GM20000 (cell line): ENCODE measurements at places on chromosomes 1 and 21.

- DNase-seq = no peak
These were observed 3.3 kb downstream of the NPPB start for GRCh38 chr1:11855430-11855829.

DNA sequence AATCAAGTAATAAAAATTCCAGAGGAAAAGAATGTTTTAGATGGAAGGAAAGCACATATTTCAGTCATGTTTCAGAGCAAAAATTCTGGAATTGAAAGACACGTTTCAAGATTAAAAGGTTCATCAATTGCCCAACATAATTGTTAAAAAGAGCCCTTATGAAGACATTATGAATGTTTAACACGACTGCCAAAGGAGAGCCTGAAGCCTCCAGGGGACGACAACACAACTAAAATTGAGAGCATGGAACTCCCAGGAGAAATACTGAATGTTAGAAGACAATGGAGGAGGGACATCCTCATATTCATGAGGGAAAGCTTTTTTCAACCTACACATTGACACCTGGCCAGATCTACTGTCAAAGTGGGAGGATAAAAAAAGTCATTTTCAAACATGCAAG is 16.0 kb downstream of the OR2T11 start:
- peak; percentile 33 for DNase-seq

DNA sequence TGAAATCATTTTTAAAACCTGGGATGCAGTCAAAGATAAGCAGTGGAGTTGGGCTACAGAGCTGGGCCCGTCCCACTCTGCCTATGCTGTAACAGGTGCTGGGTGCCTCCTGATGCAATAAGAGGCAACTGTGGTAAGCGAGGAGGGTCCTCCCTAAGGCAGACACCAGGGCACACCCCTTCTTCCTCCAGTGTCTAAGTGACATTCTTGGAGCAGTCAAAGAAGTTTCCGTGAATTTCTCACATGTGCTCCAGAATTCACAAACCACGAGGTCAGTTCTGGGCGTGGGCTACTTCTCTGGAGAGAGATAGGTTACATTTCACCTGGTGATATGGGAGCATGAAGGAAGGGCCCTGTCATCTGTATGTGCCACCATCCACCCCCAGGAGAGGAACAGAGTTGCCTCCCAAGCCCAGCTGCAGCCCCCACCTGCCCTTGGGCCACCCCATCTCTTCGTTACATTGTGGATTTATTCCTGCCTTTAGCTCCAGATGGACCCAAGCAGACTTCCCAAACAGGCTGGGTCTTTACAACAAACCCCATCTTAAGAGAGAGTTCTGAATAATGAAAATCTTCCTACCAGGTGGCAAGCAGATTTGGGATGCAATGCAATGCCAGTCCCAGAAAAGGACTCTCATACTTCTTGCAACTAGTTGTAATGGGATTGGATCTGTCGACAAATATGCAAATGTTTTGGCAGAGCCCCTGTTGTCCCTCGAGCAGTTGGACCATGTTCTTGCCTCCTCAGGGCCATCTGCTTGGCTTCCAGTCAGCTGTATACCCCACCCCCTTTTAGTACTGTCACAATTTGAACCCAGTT is 82.5 kb upstream of the CNTN2 start:
- no peak for DNase-seq

DNA sequence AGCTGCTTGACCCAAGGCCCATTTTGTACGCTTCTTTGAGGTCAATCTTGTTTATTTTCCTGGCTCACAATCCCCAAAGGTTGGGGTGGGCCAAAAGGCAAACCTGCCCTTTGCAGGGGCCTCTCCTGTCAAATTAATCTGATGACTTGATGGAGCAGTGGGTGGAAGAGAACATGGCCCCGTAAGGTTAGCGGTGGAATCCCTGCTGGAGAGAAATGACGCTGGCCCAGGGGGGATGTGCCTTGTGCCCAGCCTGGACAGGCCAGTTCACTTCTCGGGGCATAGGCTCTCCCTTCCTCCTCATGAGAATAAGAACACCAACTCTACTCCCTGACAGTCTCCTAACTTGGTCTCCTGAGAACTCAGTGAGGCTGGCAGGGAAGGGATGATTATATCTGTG is 40.5 kb downstream of the C1orf198 start:
- no peak for DNase-seq

DNA sequence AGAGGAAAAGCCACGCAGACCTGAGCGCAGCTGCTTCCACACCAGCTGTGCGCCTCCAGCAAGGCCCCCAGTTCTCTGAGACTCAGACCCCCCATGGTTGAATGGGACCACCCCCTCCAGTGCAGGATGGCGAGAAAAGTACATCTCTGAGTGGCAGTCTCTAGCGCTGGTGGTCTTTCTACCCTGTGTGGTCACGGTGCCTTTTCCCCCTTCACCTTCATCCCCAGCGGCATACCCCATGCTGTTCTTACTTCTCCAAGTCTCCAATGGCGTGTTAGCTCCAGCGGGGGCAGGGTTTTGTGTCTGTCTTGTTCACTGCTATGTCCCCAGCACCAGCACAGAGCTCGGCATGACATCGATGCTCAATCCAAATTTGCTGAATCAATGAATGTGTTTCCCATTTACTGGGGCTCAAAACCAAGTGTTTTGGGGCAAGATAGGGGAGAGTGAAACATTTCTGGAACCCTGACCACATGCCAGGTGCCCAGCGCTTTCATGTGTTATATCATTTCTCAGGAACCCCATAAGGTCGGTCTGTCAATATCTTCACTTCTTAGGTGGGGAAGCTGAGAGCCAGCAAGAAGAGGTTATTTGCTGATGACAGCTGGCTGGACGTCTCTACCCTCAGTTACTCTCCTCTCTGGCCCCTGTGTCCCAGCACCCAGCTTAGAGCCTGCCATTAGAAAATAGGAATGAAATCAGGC is 959 bp upstream of the SDC3 start:
- no peak for DNase-seq

- no peak for DNase-seq
These were observed 353.7 kb downstream of the ADGRL2 start for GRCh38 chr1:82154219-82154970.

- no peak for DNase-seq
These were observed 125.0 kb downstream of the KIAA0319L start for GRCh38 chr1:35432231-35432630.

DNA sequence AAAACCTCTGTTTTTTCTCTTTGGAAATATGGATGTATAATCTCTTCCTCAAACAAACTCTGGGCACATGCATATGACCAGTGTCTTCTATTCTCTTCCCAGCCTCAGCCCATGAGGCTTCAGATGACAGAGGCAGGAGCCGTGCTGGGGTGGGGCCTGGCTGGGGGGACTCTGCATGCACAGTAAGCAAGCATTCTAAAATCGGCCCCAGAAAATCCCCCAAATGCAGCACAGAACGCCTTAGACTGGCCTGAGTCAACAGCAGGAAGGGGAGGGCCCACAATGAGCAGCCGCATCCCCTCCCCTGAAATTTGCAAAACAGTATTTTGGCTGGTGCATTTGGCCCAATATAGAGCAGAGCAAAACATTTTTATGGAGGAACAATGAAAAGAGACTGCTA is 47.8 kb downstream of the ITPKB start:
- DNase-seq = peak; percentile 62

DNA sequence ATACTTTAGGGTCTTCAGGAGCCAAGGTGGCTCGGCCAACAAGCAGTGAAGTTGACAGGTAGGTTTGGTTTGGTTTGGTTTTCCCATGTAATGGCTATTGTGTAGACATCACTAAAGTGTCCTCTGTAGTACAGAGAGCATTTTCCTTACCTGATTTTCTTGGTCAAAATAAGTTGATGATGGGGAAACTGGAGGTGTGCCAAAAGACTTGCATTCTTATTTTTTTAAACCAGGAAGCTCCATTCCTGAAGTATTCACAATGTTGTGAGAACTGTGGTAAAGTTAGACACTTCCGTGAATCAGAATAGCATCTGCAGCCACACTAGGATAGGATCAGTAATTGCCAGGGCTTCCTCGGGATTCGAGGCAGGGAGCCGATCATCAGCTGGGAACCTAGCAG is 2.9 kb downstream of the ZBTB37 start:
- DNase-seq = no peak

DNA sequence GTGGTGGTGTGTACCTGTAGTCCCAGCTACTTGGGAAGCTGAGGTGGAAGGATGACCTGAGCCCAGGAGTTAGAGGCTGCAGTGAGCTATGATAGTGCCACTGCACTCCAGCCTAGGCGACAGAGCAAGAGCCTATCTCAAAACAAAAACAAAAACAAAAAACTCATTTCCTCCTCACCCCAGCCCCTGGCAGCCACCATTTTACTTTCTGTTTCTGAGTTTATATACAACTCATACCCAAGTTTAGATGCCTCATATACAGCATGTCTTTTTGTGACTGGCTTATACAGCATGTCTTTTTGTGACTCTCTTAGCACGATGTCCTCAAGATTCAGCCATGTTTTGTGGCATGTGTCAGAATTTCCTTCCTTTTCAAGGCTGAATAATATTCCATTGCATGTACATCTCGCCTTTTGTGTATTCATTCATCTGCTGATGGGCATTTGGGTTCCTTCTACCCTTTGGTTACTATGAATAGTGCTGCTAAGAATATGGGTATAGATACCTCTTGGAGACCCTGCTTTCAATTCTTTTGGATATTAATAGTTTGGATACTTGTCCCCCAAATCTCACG is 14.7 kb downstream of the COA7 start:
- DNase-seq = no peak
